Upper lobe of right lung (tissue), 1 donor: ENCODE measurements at places on chromosomes 6 and 20. TPM values are rescaled to one million over a fixed set of nuclear protein-coding genes. Genes with fewer than 3 reads are reported as not detected.

- H3K27ac ChIP-seq = peak overlapping the region; percentile 85
- H3K36me3 ChIP-seq = peaks cover 15% of the 10 kb centered on the region
- H3K4me1 ChIP-seq = peaks cover 97% of the 10 kb centered on the region
Observed at GRCh38 chr20:31669876-31670275, 32.2 kb downstream of the COX4I2 start.

- DNase-seq = no peak
- H3K4me3 ChIP-seq = no peak overlapping the region
- H3K27me3 ChIP-seq = no peaks in the 10 kb centered on the region
- no peak overlapping the region for H3K27ac ChIP-seq
- H3K4me1 ChIP-seq = no peaks in the 10 kb centered on the region
Observed at GRCh38 chr20:50020288-50020687, 37.5 kb downstream of the SNAI1 start.

GRCh38 chr6:164133095-164133494, 718.6 kb downstream of the QKI start:
- no peak overlapping the region for H3K4me3 ChIP-seq
- no peaks in the 10 kb centered on the region for H3K27me3 ChIP-seq
- H3K36me3 ChIP-seq = no peaks in the 10 kb centered on the region
- H3K4me1 ChIP-seq = no peaks in the 10 kb centered on the region
- no peak overlapping the region for H3K27ac ChIP-seq

DNA sequence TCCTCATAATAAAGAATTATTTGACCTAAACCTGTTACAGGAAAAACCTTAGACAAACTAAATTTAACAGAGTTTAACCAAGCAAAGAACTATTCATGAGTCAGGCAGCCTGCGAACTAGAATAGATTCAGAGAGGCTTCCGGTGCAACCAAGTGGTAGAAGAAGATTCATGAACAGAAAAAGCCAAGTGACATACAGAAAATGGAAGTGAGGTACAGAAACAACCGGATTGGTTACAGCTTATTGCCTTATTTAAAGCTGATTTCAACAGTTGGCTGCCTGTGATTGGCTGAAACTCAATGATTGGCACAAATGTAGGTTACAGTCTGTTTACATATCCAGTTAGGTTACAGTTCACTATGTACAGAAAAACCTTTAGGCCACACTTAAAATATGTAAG, 10.1 kb downstream of the PPP1R3G start:
- DNase-seq = no peak

GRCh38 chr6:19554356-19555225, 282.6 kb upstream of the ID4 start:
- no peaks in the 10 kb centered on the region for H3K27me3 ChIP-seq
- H3K4me1 ChIP-seq = no peaks in the 10 kb centered on the region
- H3K4me3 ChIP-seq = no peak overlapping the region
- no peaks in the 10 kb centered on the region for H3K36me3 ChIP-seq

GRCh38 chr6:6560909-6561308, 27.6 kb upstream of the LY86 start:
- H3K4me3 ChIP-seq = no peak overlapping the region
- H3K27ac ChIP-seq = no peak overlapping the region
- no peaks in the 10 kb centered on the region for H3K4me1 ChIP-seq

PRPH2 gene
- 1.2 TPM for total RNA-seq

- H3K4me3 ChIP-seq = no peak overlapping the region
- no peaks in the 10 kb centered on the region for H3K27me3 ChIP-seq
- no peaks in the 10 kb centered on the region for H3K36me3 ChIP-seq
Observed at GRCh38 chr20:46708172-46708860, 1.1 kb upstream of the SLC2A10 start.

CGA gene
- not detected for total RNA-seq

KCNK16 gene
- not detected for total RNA-seq

DNA sequence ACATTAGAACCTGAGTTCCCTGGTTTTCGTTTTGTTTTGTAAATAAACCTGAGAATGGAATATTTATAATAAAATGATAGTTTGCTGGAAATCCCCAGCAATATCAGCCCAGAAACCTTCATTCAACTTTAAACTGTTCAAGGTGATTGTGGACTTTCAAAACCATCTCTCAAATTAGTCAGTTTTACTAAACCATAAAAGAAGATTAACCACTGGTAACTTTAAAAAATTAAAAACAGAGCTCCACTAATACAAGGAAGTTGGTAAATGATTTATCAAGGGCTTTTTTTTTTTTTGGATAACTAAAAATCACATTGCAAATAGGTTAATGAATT, 10.0 kb downstream of the MBOAT1 start:
- no peak overlapping the region for H3K4me3 ChIP-seq
- H3K27ac ChIP-seq = peak overlapping the region; percentile 9
- H3K27me3 ChIP-seq = no peaks in the 10 kb centered on the region
- DNase-seq = no peak
- H3K36me3 ChIP-seq = no peaks in the 10 kb centered on the region

- H3K4me3 ChIP-seq = no peak overlapping the region
- no peaks in the 10 kb centered on the region for H3K4me1 ChIP-seq
- DNase-seq = no peak
- no peaks in the 10 kb centered on the region for H3K36me3 ChIP-seq
- H3K27me3 ChIP-seq = no peaks in the 10 kb centered on the region
- no peak overlapping the region for H3K27ac ChIP-seq
Observed at GRCh38 chr20:52800734-52801627, 171.2 kb upstream of the TSHZ2 start.

DNA sequence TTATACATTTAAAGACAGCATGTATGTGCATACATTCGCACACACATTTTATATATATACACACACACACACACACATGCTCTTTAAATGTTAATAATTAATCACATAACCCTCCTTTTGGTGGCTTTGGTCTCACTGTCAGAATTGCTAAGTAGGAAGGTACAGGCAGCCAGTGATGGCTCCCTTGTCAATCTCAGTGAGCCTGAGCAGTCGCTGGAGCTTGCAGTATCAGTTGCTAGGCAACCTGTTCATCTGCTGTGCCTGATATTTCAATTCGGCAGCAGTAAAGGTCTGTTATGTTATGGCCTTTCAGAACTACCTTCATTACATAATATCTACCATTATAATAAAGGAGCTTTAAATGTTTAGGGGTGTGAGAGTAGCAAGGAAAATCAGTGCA, 374.3 kb downstream of the LMBRD1 start:
- no peaks in the 10 kb centered on the region for H3K36me3 ChIP-seq
- no peak overlapping the region for H3K27ac ChIP-seq
- H3K27me3 ChIP-seq = no peaks in the 10 kb centered on the region
- H3K4me3 ChIP-seq = no peak overlapping the region
- no peak for DNase-seq

DNA sequence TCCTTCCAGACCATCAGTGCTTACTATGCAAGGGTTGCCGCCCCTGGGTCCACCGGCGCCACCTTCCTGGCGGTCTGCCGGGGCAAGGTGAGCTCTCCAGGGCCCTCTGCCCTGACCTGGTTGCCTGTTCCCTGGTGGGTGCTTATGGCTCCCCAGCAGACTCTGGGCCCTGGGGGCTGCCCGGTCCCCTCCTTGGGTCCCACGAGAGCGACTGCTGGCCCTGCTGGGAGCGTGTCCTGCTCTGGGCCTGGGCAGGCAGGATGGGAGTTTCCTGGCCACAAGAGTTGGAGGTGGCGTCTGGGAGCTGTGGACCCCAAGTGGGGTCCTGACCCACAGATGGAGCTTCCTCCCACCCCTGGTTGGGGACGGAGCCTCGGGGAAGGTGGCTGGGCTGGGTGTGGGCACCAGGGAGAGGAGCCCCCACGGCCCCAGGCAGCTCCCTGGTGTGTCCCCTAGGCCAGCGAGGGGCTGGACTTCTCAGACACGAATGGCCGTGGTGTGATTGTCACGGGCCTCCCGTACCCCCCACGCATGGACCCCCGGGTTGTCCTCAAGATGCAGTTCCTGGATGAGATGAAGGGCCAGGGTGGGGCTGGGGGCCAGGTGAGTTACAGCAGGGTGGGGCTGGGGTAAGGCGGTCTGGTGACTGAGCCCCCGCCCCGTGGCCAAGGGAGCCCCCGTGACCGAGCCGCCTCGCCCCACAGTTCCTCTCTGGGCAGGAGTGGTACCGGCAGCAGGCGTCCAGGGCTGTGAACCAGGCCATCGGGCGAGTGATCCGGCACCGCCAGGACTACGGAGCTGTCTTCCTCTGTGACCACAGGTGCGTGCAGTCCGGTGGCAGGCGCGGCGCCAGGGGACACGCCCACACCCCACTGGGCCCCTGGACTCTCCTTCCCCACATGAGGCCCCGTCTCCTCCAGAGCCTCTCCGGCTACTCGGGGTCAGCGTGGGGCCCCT, 7.1 kb upstream of the TNFRSF6B start:
- no peak overlapping the region for H3K4me3 ChIP-seq
- no peaks in the 10 kb centered on the region for H3K27me3 ChIP-seq
- peaks cover 2% of the 10 kb centered on the region for H3K36me3 ChIP-seq
- H3K27ac ChIP-seq = peak overlapping the region; percentile 91
- peaks cover 37% of the 10 kb centered on the region for H3K4me1 ChIP-seq

DNA sequence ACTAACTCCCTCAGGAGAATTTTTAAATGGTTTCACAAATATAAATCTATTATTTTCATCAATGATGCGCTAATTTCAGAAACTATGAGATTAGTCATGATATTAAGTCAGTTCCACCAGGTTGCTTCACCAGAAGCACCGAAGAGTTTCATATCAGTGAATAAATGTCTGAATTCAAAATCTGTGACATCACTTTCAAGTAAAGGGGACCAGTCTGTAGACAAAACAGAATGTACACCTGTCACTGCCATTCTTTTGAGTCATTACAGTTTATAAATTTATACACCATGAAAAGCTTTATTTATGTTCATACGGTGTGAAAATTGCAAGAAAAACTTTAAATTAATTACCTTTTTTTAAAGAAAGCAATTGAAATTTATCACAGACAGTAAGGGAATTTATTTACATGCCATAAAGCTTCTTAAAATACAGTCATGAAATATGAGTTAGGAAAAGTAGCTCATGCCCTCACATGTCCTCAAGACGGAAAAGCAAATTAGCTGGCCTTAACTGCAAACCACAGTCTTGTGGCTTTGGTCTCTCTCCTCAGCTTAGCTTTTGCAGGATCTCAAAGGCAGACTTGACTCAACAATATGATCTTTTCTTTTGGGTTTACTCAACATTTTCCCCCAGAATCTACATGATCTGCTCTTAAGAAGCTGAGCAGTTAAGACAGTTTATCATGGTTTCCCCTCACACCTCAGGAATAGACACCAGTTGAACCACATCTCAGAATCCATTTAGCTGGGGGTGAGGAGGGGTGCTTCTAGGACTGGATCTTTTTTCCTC, 177.7 kb upstream of the MCHR2 start:
- no peaks in the 10 kb centered on the region for H3K27me3 ChIP-seq
- H3K4me3 ChIP-seq = no peak overlapping the region
- no peak for DNase-seq

RPS18 gene
- 1,687 TPM for total RNA-seq

- H3K27me3 ChIP-seq = no peaks in the 10 kb centered on the region
- H3K4me3 ChIP-seq = no peak overlapping the region
- H3K27ac ChIP-seq = no peak overlapping the region
- DNase-seq = no peak
Observed at GRCh38 chr20:25223179-25223661, 24.7 kb upstream of the PYGB start.

GRCh38 chr6:18078866-18079265, 43.6 kb downstream of the NHLRC1 start:
- no peak for DNase-seq
- peaks cover 3% of the 10 kb centered on the region for H3K4me1 ChIP-seq
- H3K27ac ChIP-seq = no peak overlapping the region
- no peaks in the 10 kb centered on the region for H3K36me3 ChIP-seq
- no peak overlapping the region for H3K4me3 ChIP-seq
- no peaks in the 10 kb centered on the region for H3K27me3 ChIP-seq

GSTA4 gene
- 72.4 TPM for total RNA-seq
